ENCODE measurements at places on chromosomes 3 and 15.

GRCh38 chr3:43874290-43874689, 183.6 kb downstream of the ABHD5 start:
- DNase-seq = no peak

DNA sequence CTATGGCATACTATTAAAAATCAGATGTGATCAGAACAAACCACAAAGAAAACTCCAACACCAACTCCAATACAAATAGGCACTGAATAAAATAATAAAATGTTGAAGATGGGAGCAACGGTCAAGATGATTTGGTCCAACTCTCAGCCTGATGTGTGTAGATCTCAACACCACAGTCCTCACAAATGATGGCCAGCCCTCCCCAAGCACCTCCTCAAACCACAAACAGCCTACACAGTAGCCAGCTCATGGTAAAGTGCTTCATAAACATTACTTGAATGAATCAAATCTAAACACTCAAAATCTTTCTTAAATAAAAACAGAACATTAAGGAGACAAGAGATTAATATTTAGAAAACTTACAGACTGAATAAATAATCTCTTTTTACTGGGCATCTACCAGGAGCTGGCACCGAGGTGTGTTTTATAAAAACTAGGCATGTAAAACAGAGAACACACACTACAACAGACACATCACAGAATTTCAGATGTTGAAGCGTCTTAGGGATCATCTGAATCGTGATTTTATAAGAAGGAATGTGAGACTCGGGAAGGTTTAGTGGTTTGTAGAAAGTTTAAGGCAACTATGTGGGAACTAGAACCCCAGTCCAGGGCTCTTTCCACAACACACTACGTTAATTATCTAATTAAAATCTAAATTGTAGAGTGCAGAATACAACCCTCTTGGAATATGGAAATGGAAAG, 102.4 kb downstream of the MYLK start:
- DNase-seq = no peak

DNA sequence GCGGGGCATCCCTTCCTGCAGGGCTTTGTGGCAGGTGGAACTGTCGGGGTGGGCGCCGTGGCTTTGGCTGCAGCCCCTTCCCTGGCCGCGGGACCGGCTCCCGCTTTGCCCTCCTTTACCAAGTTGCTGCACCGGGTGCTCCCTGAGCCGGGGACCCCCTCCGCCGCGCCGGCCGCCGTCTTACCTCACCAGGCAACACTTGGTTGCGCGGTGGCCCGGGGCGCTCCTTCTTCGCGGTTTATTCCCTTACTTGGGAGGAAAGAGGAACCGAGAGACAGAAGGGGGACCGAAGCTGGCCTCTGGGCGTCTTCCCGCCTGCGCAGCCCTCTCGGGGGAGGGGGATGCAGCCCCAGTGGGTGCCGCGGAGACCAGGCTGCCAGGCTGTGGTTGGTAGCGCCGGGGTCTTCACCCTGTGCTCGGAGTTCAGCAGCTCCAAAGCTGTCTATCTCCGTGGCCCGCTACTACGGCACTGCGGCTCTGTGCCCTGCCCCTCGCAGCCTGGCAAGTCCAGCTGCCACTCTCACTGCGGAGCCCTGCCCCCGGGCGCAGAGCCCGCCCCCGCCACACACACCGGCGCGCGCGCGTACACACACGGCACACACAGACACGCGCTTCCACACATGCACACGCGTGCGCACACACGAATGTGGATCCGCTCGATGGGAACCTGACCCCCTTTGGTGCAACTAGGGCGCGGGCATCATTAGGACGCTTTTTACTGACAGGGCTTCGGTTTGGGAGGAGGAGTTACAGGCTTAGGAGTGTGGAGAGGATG, at the start of gene DGKG:
DGKG (minus strand) TSS at position 473 of the 775 bp plus-strand sequence. CDS start 41,775 bp downstream, outside the sequence.
- DNase-seq = no peak

- DNase-seq = no peak
Measured at GRCh38 chr3:78736863-78737262, 1030.9 kb downstream of the ROBO1 start.

GRCh38 chr3:32449691-32450090, 53.0 kb downstream of the CMTM6 start:
- DNase-seq = no peak

DNA sequence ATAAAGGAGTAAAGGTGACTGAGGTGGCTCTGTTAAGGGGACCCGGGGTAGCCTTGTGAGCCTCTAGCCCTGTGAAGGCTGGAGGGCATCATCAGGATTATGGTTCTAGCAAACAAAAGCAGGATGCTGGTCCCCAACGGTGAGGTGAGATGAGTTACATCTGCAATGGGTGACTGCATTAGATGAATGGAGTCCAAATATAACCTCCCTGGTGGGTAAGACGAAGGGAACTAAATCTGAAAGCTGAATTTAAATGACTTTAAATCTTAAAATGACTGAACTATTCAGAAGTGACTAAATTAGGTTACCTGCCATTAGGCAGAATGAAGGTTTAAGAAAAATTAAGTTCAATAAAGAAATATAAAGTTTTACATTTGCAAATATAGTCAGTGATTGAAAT, 4.6 kb upstream of the HLTF start:
- DNase-seq = no peak
